ENCODE measurements at places on chromosomes 7 and 10.

- DNase-seq: no peak
Measured at GRCh38 chr10:112467541-112468075, 20.6 kb downstream of the VTI1A start.

- no peak for DNase-seq
Measured at GRCh38 chr7:107661081-107661864, 645 bp downstream of the SLC26A4 start.

DNA sequence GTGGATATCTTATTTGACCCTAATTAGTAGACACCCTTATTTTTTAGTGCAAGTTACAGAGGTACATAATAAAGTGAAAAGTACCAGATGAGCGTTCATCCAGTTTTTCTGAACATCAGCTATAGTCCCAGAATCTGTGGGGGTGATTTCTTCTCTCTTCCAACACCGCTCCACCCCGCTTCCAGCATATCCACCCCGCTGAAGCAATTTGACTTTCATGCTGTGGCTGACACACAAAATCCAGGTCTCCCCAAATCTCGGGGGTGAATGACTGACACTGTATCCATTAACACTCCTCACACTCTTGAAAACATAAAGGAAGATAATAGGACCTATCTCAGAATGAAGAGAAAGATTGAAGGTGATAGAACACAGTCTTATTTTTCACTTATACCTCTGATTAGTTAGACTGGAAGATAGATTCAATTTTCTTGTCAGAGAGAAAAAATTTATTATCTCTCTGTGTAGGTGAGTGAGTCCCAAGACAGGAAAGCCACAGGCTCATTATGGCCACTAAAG lies 143.4 kb downstream of the ANLN start:
- DNase-seq: no peak

DNA sequence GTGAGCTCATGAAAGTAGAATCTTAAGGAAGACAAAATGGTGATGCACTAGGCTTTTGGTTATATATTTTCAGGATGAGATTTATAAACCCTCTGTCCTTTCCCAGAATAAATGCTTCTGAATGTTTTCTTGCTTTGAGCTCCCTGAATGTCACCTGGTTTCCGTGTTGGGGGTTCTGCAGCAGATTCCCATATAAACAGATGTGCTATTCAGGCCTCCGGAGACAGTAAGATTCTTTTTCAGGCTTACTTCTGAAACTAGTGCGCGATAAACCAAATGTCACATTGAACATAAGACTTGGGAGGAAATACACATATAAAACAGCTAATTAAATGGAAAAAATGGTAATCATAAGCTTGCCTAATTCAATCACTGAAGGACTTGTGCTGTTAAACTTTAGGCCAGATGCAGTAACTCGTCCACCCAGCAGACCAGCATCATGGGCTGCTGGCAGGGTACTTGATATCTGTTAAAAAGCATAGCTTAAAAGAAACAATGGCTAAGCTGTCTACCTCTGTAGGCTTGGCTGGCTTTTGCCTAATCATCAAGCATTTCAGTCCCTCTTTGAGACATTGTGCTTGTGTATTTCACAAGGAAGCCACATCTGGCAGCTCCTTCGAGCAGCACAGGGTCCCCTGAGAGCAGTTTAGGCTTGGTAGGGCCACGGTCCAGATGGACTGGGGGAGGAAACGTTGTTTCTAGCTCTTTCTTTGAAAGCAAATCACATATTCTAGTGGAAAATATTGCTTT lies 281.2 kb upstream of the KIAA1217 start:
- DNase-seq: no peak

- DNase-seq: no peak
Measured at GRCh38 chr10:8463853-8464252, 409.4 kb downstream of the GATA3 start.

DNA sequence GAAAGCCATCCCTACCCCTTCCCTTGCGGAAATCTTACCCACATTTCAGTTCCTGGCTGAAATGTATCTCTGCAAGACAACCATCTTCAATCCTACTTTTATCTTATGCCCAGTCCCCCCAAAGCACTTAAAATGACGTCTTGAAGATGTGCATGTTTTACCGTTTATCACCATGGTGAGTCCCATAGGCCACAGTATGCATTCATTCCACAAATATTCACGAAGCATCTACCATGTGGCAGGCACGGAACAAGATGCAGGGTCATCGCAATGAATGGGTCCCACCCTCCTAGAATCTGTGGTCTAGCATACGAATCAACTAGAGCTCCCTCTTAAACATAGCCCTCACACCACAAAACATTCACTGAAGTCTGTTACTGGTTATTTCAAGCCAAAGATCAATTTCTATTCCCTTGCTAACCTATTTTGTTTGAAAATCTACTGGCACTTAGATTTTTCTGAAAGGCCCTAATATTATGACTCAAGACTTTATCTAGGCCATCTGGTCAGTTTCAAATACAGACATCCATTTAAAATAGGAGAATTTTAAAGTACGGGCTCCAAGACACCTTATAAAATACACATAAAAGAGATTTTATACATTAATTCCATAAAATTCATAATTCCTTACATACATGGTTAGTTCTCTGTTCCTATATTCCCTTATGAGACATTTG lies 99.4 kb downstream of the PARD3 start:
- no peak for DNase-seq

DNA sequence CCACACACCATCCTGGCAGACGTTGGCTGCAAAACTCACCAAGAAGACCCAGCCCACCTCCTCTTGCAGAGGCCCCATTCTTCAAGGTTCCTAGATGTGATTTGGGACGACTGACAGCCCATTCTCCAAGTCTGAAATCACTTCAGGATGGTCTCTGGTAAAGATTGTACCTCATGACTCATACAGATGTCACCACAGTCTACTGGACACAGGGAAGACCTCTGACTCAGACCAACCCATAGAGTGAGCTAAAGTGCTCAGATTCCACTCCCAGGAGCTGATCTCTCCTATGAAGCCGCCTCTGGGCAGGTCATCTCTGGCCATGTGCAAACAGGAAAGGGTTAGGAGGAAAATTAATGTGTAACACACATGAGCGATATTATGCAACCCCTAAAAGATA lies 102.4 kb upstream of the VWC2 start:
- no peak for DNase-seq

GRCh38 chr7:3206101-3206500 lies 95.0 kb upstream of the SDK1 start:
- DNase-seq: no peak

- DNase-seq: no peak
Measured at GRCh38 chr10:31660300-31660699, 268.3 kb downstream of the ARHGAP12 start.

DNA sequence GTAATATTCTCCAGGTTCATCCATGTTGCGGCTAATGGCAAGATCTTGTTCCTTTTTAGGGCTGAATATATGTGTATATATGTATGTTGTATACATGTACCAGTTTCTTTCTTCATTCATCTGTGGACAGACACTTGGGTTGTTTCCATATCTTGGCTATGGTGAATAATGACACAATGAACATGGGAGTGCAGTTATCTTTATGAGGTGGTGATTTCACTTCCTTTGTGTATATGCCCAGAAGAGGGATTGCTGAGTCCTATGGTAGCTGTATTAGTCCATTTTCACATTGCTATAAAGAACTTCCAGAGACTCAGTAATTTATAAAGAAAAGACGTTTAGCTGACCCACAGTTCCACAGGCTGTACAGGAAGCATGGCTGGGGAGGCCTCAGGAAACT lies 17.1 kb upstream of the TSPAN15 start:
- DNase-seq: no peak

- DNase-seq: no peak
Measured at GRCh38 chr7:88306590-88307048, at the start of gene STEAP4. TSS of gene STEAP4 (minus strand) at chr7:88306894. CDS start at chr7:88284269, 22,625 bp downstream.

DNA sequence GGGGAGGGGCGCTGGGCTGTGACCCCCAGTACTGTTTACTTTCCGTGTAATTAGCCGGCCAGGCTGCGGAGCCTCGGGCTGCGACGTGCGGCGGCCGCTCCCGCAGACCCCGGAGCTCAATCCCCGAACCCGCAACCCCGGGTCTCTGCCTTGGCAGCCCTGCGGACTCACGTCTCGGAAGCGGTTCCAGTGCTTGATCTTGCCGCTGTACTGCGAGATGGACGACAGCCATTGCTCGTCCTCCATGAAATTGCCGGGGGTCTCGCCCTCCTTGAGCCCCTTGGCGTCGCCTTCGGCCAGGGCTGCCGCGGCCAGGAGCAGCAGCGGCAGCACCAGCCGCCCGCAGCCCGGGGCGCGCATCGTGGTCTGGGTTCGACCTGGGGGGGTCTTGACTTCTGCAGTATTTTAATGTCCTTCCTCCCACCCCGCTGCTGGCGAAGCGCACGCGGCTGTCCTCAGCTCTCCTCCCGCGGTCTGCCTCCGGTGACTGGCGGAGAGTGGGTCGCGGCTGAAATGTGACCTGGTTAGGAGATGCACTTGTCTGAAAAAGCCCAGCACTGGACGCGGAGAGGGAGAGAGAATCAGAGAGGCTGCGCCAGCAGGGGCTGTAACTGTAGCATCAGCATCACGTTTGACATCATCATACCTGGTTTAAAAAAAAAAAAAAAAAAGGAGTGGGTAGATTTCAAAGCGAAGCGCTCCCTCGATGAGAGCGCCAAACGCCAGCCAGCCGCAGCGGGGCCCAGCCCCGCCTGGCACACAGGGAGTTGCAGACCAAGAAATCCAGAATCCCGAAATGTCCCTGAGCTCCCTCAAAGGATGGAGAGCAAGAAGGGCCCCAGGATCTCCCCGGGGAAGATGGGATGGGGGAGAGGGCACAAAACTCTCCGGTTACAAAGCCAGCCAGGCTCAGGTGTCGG lies at the start of gene SPOCK2:
Gene SPOCK2, minus strand, starts transcription at position 583 of the 920 bp plus-strand sequence. Its CDS starts 223 bp downstream, at position 360.
- peak; percentile 84 for DNase-seq

GRCh38 chr7:28180364-28181147 lies at the start of gene JAZF1:
TSS of gene JAZF1 (minus strand) at chr7:28180795.
- DNase-seq: peak; percentile 37

GRCh38 chr7:143360788-143361551 lies 1.5 kb downstream of the FAM131B start:
- DNase-seq: no peak

- no peak for DNase-seq
Measured at GRCh38 chr10:77905781-77906180, 20.8 kb downstream of the DLG5 start.

- no peak for DNase-seq
Measured at GRCh38 chr7:67463316-67463715, 466.7 kb downstream of the TYW1 start.

DNA sequence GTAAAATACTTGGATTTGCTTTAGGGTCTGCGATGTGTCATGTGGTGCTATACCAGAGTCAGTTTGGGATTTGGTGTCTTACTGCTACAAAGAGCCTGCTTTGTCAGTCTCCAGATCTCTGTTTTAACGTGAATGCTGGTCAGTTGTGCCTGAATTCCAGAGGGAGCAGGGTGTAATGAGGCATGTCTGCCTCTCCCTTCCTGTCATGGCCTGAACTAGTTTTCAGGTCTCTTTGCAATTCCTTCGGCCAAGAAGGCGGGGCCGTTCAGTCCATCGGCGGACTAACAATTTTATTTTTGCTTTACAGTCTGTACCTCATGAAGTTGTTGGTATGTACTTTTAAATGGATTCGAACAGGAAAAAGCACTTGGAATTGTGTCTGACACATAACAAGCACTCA lies 465.1 kb upstream of the ADARB2 start:
- no peak for DNase-seq

DNA sequence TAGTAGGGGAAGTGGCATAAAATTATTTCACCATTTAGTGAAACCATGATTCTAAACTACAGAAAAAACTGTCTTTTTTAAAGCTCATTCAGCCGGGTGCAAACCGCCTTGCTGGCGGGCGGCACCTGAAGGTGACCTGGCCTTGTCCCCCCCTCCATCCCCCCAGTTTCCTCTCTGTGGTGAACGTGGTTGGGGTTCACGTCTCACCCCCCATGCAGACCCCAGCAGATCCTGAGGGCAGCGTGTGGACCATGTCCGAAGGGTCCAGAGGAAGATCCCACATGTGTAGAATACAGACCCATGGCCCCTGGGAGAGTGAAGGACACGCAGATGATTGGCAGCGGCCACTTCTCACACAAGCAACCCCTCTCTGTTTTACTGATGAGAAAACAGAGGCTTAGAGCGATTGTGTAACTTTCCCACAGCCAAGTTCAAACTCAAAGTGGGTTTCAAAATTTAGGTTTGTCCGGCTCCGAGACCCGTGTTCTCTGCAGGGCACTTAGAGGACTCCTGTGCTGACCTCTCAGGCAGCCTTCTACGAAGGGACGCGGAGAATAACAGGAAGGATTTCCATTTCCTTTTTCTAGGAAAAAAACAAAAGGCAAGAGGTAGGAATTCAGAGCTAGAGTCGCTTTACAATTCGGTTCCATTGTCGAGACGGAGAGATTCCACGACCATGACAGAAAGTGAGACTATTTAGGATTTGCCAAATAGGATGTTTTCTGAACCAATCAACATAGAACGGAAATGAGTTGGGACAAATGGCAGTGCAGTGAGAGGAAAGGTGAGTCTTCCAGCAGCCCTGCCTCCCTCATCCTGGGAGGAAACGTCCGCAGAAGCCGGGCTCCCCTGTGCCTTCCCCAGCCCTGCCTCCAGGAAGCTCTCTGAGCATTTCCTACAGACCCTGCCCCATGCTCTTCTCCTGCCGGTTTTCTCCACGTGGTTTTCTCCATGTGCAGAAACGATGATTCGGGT lies 67.6 kb upstream of the PITRM1 start:
- DNase-seq: no peak

- peak; percentile 41 for DNase-seq
Measured at GRCh38 chr10:6069081-6069931, 7.1 kb upstream of the IL2RA start.

DNA sequence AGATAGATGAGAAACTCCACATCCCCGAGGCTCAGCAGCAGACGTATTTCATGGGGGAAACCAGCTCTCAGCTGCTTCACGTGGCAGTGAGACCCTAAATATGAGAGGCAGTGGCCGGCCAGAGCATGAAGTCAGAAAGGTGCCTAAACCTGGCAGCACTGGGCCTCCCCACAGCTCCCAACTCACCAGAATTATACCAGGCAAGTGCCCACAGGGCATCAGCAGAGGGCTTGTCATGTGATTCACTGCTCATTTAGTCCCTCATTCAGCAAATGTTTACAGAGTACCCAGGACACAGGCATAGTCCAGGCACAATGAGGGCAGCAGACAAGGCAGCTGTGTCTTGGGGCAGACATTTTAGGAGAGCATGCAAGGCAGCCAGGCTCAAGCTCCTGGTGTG lies 212.6 kb downstream of the PTPRN2 start:
- no peak for DNase-seq

DNA sequence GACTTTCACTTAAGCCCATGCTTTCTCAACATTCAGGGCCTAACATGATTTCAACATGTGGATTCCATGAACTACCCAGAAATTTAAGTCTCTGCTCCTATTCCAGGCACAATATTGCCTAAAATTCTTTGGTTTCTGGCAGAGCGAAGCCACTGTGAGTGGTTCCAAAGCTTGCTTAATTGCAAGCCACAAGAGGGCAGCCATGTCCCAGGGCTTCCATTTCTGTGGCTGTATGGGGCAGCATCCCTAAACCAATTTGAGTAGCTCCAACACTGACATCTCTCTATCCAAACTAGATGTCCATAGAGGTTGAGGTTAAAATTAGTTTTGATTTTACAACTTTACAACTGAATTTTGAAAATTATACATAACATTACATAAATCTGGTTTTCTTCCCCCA lies 56.3 kb upstream of the MDFIC start:
- peak; percentile 35 for DNase-seq

GRCh38 chr10:55398497-55398882 lies 597.5 kb upstream of the PCDH15 start:
- no peak for DNase-seq

- no peak for DNase-seq
Measured at GRCh38 chr7:44801890-44802289, 5.4 kb downstream of the PPIA start.

All from T-cell (primary cell).